ENCODE measurements at places on chromosomes 1 and 21.

DNA sequence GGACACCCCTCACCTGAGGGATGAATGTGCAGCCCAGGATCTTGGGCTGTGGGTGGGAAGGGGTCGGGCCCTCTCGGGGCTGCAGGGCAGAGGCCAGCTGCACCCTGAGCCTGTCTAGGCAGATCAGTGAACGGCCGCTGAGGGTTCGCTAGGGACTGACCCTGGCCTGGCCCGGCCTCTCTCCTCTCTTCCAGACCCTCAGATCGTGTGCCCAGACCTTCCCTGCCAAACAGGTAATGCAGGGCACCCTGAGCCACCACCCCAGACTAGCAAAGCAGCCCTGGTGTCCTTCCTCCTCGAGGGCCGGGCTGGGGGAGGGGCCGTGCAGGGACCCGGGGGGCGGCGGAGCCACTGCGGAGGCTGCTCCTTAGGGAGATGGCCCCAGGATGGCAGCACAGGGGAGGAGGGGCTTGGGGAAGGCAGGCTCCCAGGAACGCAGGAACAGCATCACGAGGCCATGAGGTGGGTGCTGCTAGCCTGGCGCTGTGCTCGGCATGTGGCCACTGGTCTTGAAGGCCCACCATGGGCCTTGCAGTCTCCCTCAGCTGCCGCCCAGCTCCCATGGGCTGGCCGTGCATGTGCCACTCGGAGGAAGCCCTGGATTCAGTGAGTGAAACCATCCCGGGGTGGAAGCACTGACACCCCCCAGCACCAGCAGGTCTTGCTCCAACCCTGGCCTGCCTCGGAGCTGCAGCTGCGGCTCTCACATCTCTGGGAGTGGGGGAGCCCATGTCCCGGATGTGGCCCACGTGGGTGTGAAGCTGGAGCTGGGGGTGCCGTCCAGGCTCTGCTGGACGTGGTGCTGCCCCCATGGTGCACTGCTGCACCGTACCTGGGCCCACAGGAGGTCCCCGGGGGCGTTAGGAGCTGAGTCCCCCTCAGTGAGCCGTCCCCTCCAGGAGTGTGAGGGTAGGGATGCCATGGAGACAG is 28.7 kb downstream of the COL6A2 start:
- no peak for DNase-seq

- DNase-seq = no peak
Measured at GRCh38 chr1:168879896-168880734, 151.1 kb upstream of the DPT start.

DNA sequence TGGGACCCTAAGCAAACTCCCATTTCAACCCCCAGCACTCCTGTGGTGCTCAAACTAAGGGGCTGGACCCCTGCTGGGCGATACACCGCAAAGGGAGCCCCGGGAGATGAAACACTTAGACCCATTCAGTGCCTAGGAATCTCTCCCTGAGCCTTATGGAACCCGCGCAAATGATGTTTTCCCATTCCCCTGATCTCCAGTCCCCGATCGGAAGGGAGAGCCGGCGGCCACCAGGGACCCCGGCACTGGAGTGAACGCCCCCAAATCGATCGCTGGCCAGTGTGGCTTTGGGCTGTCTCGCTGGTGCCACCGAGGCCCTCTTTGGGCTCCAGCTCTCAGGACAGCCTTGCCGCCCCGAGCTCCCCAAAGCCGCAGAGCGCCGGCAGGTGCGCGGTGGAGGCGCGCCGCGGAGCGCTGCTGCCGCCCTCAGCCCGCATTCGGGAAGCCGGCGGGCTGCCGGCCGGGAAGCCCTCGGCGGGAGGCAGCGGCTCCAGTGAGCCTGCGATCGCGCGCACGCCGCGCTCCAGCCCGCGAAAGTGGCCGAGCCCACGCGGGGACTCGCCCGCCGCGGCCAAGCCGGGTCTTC is 1.1 kb downstream of the PLXNA2 start:
- DNase-seq = no peak

GRCh38 chr1:227869279-227869842 is 53.9 kb downstream of the PRSS38 start:
- no peak for DNase-seq

GRCh38 chr1:242245255-242245654 is 246.4 kb upstream of the MAP1LC3C start:
- DNase-seq = no peak

DNA sequence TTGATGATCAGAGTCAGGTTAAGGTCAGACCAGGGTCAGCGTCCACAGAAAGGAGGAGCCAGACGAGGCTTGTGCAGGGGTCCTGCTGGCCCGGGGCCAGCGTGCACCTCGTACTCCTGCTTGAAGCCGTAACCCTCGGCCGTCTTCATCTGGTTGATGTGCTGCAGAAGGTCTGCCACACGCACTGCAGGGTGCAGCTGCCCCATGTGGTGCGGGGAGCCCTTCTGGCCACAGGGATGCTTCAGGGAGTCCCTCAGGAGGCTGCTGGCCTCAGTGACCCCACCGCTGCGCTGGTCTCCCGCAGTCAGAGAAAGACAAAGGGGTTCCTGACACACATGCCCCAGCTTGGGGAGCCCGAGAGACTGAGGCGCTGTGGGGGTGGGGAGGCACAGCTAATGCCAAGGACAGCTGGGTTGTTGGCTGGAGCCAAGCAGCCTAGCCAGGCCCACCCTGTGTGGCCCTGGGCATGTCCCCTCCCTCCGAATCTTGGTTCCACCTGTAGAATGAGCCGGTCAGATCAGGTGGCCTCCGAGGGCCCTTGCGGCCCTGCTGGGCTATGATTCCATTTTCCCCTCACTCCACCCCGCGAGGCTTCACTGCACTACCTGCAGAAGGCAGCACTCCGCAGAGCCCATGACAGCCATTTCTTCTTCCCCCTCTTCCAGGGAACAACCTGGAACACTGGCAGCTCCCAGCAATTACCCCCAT is 251.9 kb downstream of the PTPRU start:
- no peak for DNase-seq

GRCh38 chr1:172323686-172324085 is 96.8 kb upstream of the C1orf105 start:
- DNase-seq = no peak

- no peak for DNase-seq
Measured at GRCh38 chr1:64898107-64898861, 68.1 kb downstream of the JAK1 start.

DNA sequence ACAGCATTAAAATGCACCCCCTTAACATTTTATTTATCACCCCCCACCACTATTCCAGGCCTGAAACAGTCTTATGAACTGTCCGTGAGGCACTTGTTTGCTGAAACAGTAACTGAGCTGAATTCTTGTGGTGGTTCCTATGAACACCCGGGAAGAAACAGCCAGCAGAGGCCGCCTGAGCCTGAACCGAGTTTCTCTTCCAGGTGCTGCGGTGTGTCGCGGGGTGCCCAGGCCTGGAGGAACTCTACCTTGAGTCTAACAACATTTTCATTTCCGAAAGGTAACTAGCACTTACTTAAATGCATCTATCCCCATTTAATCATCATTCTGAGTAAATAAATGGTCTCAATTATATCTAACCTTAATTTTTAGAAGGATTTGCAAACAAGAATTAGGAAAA is 66.8 kb downstream of the TBCE start:
- DNase-seq = no peak

DNA sequence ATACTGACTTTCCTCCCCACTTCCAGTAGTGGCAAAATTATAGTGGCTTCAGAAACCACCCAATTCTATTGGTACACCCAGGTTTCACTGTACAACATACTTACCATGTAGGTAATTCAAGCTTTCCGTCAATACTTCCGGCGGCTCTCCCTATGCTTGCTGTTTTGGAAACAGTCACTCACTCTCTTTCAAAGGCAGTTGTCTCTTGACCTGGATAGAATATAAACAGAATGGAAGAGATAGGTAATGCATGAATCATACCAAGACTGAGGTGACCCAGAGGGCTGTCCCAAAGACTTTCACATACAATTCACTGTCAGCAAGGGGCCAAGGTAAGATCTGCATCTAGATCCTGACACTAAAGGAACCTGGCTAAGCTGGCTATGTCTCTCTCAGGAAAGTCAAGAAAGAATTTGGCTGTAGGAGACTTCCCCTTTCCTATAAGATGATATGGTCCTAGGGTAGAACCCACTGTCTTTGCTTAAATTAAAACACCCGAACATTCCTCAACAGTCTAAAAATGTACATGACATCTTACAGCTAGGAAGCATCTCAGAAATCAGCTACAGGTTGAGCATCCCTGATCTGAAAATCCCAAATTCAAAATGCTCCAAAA is 59.6 kb downstream of the LUZP1 start:
- DNase-seq = no peak

- DNase-seq = no peak
Measured at GRCh38 chr1:2530513-2531361, 674 bp upstream of the HES5 start.

DNA sequence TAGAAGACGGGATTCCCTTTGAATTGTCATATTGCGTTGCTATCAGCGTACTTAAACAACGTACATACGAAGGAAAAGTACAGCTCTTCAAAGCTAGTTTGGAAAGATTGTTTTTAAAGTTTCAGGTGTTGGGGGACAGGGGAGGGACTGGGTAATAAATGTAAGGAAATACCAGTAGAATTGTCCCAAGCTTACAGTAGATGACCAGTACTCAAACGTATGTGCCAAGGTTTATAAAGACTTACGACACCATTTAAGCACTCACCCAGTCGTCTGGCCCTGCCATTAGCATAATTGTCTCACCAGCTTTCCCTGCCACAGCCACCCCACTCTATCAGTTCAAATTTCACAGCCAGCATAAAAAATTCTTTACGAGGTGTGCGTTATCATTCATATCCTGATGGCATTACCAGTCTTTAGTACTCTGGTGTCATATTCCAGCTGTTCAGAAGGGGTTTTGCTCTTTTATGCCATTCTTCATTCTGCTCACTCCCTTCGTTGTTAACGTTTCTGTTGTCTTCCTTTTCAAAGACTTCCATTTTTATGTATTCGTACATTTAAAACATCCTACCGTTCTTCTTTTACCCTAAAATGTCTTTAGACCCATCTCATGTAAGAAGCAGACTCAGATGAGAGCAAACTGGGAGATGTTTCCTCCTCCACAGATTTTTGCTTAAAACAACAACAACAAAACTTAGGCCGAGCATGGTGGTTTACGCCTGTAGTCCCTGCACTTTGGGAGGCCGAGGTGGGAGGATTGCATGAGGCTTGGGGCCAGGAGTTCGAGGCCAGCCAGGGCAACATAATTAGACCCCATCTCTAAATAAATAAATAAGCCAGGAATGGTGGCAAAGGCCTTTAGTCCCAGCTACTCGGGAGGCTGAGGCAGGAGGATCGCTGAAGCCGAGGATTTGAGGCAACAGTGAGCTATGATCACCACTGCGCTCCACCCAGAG is 1.0 kb upstream of the HP1BP3 start:
- DNase-seq = no peak

GRCh38 chr1:222728746-222729145 is 8.3 kb upstream of the FAM177B start:
- no peak for DNase-seq

DNA sequence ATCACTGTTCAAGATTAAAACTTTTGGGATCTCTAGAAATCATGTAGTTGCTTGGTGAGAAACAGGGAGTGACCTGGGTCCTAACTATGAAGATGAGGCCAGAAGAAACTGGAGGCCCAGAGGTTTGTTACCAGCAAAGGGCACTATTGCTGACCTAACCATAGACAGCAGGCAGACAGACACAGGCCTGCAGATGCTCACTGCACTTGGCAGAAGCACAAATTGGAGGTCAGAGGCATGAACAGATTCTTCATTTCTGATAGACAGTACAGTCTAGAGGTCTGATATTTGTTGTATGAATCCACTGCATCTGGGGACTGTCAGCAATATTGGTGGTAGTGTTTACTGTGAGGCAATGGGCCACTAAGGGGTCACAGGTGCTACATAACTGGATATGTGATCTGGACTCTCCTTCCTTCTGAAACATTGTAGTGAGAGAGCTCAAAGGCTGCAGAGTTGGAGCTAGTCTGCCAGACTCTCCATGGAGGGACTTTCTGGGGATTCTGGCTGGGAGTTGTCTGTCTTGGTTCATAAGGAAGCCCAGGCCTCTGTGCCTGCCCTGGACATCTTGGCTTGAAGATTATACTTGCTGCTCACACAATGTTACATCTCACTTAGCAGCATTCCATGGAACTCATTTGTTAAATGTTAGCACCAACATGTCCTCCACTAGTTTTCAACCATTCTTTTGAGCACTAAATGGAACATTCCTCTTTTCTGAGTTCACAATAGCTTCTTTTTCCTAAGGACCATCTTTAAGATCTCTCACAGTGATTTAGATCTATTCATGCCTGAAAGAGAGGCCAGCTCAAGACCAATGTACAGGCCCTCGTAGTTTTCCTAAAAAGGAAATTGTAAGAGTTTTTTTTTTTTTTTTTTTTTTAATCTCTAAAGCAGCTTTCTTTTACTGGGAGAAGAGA is 26.9 kb upstream of the CCN1 start:
- DNase-seq = no peak

DNA sequence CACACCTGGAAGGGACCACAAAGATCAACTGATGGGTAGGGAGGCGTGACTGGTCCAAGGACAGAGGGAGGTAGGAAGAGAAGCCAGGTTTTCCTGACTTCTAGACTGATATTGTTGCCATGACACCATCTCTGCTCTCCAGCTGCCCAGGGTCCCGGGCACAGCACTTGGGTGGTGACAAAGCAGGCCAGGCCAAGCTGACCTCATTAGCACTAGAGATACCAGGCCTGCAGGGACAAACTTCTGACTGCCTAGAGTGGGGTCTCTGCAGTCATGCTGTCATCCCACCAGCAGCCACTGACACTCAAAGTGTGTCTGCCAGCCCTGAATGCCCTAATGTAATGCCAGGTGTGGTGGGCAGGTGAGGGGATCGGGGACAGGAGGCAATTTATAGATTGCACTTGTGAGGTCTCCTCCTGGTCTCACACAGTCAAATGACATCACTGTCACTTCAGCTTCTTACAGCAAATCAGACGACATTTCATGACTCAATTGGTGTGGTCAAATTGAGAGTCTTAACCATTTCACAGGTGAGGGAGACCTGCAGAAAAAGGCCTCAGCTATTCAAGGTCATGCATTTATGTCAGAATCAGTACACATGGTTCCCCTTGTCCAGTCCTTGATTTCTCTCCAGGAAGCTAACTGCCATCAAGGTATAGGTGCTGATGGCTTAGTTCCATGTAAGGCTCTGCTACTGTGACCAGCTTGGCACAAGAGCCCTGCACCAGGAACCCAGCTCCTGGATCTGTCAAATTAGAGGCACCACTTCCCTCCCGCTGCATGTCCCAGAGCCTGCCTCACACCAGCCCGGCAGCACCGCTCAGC is 2.7 kb downstream of the SLC9A1 start:
- no peak for DNase-seq

DNA sequence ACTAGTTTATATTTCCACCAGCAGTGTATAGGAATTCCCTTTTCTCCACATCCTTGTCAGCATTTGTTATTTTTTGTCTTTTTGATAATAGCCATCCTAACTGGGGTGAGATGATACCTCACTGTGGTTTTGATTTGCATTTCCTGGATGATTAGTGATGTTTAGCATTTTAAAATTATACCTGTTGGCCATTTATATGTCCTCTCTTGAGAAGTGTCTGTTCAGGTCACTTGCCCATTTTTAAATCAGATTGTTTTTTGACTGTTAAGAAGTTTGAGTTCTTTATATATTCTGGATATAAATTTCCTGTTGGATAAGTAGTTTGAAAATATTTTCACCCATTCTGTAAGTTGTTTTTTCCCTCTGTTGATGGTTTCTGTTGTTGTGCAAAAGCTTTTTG is 31.0 kb upstream of the PM20D1 start:
- DNase-seq = no peak

- DNase-seq = no peak
Measured at GRCh38 chr21:33755354-33755753, 113.1 kb downstream of the ITSN1 start.
